A549 treated with DMSO at 1 μM for 4 hours (cell line): ENCODE measurements at places on chromosomes 2 and 18. TPM values are rescaled to one million over a fixed set of nuclear protein-coding genes. Genes with fewer than 3 reads are reported as not detected.

LYPD1 gene
- total RNA-seq, result 15.1 to 20.5 TPM (median 18.2 TPM) in 5 replicates

DNER gene
- 5.6 to 9.1 TPM (median 6.7 TPM) in 5 replicates for total RNA-seq

CLEC4F gene
- not detected in 5 replicates for total RNA-seq

LTBP1 gene
- 19.0 to 29.1 TPM (median 25.6 TPM) in 5 replicates for total RNA-seq

ANKRD62 gene
- total RNA-seq, result not detected in 5 replicates
